ENCODE measurements at places on chromosomes 7 and 10.

DNA sequence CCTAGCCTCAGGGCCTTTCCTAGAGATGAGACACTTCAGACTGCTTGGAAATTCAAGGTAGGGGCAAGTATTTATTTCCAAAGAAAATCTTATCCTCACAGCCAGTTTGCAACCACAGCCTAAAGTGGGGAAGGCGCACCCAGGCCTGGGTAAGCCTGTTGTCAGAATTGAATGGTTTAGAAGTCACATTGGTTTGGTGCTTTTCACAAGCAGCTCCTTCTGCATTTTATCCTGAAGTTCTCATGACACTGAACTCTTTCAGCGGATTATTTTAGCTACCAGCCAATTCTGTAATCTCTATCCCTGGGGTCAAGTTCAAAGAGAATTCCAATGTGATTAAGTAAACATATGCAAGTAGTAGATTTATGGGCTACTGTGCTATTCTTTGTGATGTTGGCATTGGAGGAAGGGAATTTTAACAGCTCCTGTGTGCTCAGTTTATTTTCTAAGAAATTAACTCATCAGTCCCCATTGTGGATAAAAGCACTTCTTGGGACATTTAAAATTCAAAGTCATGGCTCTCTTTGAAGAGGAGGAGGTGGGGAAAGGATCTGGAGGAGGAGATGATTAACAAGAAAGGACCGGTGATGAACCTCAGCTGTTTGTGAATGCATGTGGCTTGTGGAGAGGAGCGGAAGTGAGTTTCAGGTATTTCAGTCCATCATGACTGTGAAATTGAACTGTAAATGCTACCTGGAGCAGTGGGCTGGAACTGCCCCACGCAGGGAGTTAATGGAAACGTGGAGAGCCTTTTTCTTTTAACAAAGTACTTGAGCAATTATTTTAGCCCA lies 90.2 kb upstream of the CACUL1 start:
- DNase-seq = peak; percentile 34

DNA sequence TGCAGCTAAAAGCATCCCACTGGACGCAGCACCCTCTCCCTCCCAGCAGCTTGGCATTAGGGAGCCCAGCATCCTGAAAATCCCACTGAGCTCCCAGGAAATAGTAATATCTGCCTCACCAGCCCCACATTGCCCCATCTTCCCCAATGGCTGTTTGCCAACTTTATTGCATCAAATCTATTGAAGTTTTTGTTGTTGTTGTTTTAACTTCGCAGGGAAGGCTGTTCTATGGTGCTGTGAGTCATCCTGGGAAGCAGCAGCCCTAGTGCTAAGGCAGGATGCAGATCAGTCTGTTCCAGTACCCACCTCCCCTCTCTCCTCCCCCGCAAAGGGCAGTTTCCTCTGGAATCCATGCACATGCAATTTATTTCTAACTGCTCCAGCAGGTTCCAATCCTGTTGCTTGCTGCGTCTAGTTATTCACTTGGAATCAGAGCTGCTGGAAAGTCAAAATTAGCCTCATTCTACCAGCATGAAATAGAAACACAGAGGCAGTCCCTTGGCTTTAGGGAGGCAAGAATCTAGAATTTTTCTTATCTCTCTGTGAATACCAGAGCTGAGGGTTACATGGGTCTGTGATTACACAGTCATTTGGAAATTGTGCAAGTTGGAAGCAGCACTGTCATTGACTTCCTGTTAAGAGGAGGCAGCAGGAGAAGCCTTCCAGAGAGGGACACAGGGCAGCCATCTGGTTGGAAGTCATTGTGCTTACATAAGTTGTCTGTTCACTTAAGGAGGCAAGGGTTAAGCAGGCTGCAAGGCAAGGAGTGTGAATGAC lies 115.9 kb upstream of the CACUL1 start:
- DNase-seq = peak; percentile 66

GRCh38 chr10:48802611-48803071 lies 118.0 kb downstream of the WDFY4 start:
- DNase-seq = no peak

DNA sequence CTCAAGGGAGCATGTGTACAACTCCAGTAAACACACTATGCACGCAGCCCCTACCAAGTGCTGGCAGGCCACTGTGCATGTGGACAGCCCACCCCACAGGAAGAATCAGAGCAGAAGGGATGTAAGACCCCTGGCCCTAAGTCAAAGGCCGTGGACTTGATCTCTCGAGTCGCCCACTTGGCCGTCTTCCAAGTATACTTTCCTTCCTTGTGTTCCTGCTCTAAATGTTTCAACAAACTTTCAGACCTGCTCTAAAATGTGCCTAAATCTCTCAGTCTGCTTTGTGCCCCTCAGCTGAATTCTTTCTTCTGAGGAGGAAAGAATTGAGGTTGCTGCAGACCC lies 21.1 kb upstream of the NOM1 start:
- DNase-seq = no peak

- DNase-seq = no peak
These were observed 386 bp upstream of the EIF4EBP2 start for GRCh38 chr10:70403483-70404035.

DNA sequence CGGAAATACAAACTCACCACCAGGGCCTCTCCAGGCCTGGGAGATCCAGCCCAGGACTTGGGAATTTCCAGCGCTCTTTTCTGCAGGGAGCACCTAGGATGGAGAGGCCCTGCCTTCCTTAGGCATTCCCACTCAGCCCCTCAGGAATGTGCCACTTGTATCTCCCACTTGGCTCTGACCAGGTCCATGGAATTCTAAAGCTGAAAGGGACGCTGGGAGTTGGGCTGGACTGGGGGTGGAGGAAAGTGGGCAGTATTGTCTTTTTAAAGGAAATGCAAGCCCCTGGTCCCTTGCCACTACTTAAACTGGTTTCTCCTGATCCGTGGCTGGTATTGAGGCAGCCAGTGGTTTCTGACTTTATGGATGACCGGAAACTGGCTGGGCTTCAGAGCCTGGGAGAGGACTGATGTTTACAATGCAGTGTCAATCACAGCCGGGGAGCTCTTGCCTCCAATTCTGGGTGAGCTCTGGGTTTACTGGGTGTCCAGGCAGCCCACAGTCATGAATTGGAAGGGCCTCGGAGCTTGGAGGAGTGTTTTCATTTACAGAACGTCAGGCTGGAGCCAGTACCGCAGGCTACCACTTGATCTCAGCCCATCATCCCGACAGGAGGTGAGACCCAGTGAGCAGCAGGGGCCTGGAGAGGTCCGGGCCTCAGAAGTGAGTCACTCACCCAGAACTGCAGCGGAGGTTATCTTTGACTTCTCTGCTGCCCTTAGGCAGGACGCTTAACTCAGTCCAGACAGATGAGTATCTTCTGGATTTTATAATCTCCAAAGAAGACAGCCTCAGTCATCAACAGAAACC lies 27.3 kb downstream of the AGAP3 start:
- DNase-seq = peak; percentile 88

- DNase-seq = no peak
These were observed 3.5 kb downstream of the TMEM273 start for GRCh38 chr10:49184642-49185111.

GRCh38 chr7:70183278-70183677 lies 585.0 kb downstream of the AUTS2 start:
- peak; percentile 70 for DNase-seq

- DNase-seq = no peak
These were observed 69.2 kb downstream of the SDK1 start for GRCh38 chr7:3370068-3370830.

DNA sequence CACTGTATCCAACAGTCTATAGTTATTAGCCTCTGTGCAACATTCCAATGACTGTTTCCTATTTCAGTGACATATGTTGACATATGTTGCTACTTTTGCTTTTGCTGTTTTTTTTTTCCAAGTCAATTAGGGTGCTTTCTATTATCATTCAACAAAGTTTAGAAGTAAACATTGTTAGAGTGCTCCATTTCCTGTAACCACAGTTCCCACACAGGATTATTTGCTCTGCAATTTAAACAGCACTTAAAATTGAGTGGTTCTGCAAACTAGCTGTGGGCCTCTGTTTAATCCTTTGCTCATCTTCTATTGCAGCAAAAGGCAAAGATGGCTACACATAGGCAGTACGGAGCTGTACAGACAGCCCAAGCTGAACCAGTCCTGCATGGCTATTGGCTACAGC lies 46.5 kb upstream of the PTN start:
- no peak for DNase-seq

GRCh38 chr7:130102588-130102987 lies 32.3 kb downstream of the KLHDC10 start:
- DNase-seq = no peak

Data from endodermal cell (in vitro differentiated cells).